Ammon's horn (tissue), 1 donor: ENCODE measurements at places on chromosomes 7 and 10.

DNA sequence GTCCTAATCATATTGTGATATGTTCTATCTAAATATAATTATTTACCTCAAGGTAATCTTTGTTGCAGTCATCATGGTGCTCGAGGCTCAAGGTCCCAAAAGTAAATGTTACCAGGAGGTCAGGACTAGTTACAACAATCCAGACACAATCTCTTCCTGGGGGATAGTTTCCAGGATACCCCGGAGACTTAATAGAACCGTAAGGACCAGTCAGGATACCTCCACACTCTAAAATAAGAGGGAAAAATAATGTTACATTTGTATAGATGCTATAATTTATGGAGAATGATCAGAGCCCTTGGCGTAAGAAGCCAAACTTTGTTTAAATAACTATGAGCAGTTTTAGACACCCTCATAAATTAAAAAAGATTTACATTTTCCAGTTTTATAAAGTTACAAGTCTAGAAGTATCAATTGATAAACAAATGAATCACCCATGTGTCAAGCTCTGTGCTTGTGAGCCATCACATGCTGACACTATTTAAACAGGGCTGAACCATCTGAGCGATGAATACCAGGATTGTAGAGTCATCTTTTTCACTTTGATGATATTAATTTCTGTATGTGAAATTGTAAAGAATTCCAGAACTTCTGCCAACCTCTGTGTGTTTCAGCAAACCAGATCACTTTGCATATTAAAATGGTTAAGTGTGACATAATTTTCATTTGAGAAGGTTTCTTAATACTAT lies 41.3 kb downstream of the CUBN start:
- no peak for DNase-seq

- no peak for DNase-seq
These were observed 11.6 kb downstream of the VENTX start for GRCh38 chr10:133249094-133249780.

DNA sequence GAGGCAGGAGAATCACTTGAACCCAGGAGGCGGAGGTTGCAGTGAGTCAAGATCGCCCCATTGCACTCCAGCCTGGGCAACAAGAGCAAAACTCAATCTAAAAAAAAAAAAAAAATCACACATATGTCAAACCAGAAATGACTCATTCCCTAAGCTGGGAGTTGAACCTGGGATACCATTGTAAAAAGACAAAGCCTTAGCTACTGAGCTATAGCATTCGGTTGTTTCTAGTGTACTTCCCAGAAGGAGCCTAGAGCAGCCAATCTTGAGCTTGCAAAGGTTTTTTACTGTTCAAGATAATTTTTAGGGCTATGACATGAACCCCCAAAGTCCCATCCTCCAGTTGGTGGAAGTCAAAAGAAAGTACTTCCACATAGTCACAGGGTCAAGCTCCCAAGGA lies 87.9 kb downstream of the ZNF467 start:
- no peak for DNase-seq

DNA sequence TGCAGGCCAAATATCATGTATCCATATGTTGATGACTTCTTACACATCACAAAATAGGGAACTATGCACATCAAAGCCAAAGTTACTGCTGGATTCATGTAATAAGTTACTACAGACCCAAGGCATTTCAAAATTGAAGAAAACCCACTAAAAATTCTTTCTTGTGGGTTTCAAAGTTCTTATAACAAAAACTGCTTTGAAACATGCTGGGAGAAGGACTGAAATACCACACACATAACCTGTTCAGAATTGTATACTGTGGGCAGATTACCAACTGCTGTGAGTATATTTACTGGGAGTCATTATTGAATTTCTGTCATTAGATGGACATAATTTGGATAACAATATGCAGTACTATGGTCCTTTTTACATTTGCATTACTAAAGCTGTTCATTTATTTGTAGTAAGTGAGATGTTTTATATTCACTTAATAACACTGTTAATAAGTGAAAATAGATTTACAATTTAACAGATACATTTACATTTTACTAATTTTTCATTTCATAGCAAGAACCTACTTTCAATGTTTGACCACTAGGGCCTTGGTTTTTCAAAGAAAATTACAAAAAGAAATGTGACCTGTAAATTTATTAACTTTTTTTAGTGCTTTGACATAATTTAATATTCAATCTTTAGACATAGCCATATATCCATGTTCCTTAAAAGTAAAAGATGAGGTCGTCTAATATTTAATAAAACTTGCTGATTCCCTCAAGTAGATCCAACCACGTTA lies 132.6 kb downstream of the MAGI2 start:
- DNase-seq = no peak

- DNase-seq = no peak
These were observed 162.2 kb downstream of the SH3PXD2A start for GRCh38 chr10:103692952-103693811.

DNA sequence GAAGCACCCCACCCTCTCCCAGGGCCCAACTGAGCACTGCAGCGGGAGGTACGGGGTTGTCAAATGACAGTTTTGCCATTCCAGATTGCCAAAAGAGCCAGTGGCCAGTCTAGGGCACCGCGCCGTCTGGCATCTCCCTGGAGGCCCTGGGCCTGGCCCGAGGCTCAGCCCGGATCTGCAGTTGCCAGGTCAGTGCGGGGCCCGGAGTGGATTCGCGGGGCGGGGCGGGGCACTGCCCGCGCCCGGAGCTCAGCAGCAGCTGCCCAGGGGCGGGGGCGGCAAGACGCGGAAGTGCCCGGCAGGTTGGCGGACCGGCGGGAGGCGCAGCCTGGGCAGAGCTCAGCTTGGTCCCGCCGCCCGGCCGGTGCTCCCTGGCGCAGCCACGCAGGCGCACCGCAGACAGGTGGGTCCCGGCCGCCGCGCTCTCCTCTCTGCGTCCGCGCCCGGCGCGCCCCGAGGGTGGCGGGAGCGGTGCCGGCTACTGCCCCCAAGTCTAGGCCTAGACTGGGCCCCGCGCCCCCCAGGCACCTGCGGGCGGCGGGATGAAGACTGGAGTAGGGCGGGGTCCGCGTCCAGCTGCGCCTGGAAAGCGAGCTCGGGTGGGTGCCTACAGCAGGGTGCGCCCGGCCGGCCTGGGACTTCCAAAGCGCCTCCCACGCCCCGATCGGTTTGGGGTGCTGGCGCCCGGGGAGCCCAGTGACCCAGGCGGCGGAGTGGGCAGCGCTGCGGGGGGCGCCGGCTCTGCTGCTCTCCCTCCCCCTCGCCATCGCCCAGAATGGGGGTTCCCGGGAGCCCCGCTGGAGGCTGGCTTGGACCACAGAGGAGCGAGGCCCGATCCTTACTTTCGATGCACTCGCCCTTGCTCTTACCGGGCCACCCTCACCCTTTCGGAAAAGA lies at the start of gene IRF5:
Gene IRF5, plus strand, starts transcription at position 281 of the 897 bp plus-strand sequence. CDS start 4,155 bp downstream, outside the sequence.
- DNase-seq = peak; percentile 34

GRCh38 chr10:128263891-128264688 lies 137.9 kb upstream of the MKI67 start:
- peak; percentile 66 for DNase-seq

DNA sequence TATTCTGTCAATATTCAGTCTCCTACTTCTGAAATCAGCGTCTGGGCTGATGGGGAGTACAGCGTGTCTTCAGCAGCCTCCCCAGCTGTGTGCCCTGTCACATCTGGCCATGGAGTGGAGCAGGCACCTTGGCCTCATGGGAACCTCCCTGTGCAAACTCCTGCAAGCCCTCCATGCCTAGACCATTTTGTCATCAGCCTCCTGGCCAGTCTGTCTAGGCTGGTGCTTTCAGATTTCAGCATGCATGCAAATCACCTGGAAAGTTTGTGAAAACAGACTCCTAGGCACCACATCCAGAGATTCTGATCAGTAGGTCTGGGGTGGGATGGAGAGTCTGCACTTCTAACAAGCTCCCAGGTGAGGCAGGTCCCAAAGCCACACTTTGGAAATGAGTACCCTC lies 26.2 kb upstream of the CCSER2 start:
- DNase-seq = no peak

GRCh38 chr10:79380125-79380945 lies 33.1 kb downstream of the PPIF start:
- peak; percentile 43 for DNase-seq

DNA sequence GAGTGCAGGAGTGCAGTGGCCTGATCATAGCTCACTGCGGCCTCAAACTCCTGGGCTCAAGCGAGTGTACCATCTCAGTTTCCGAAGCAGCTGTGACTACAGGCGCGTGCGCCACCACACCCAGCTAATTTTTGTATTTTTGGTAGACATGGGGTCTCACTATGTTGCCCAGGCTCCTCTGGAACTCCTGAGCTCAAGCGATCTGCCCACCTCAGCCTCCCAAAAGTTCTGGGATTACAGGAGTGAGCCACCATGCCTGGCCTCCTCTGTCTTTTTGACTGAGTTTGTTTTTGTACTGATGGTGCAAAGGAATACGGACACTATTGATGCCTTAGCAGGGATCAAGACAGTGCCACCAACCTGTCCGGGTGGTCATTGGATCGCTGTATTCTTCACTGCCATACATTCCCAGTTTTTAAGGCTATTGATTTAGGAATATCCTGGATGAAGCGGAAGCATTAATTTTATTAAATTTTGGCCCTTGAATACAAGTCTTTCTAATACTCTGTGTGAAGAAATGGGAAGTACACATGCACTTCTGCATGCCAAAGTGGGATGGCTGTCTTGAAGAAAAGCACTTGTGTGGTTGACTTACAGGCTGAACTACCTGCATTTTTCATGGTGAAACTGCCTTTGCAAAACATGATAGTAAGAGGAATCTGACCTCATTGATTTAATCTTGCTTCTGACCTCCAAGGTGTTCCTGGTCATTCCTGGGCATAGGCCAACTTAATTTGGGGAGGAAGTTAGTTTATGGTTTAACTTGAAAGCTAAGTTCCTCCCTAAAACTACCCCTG lies 2.1 kb upstream of the CUL2 start:
- DNase-seq = no peak

DNA sequence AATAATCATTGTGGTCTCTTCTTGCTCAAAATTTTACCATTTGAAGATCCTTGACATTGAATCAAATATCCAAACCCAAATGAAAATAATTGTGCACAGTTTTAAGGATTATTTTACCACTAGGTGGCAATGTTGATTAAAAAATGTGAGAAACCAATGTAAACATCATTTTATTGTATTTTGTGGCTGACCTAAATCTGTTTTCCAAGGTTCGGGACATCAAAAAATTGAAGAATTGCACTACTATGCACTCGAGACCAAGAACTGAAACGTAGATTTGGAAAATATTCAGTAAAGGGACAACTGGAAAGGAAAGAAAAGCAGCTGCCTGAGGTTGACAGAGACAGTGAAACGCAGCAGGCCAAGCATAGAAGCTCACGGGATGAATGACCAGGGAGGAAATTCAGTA lies 259.3 kb downstream of the SNX13 start:
- no peak for DNase-seq

- DNase-seq = no peak
These were observed 11.5 kb downstream of the TPK1 start for GRCh38 chr7:144824360-144824759.

GRCh38 chr7:144134116-144134515 lies 11.1 kb downstream of the OR2A14 start:
- no peak for DNase-seq

GRCh38 chr7:115146148-115146547 lies 224.3 kb downstream of the MDFIC start:
- DNase-seq = no peak

DNA sequence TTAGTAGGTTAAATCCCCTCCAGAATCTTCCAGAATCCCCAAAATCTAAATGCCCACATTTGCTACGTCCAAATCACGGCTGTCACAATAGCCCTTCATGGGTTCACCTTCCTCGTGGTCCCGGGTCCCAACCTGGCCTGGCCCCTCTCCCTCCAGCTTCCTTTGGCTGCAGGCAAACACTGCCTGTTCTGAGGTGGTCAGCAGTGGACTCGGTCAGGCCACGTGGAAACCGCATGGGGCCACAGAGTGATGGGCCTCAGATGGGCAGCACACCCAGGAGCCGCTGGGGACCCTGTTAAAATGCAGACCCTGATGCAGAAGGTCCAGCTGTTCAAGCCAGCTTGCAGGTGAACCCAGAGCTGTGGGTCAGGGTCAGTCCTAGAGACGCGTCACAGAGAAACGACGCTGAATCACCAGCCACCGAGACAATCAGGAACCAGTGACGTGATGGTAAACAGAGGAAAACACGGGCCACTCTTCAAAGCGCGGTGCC lies 588.6 kb downstream of the DNAJB6 start:
- DNase-seq = no peak

DNA sequence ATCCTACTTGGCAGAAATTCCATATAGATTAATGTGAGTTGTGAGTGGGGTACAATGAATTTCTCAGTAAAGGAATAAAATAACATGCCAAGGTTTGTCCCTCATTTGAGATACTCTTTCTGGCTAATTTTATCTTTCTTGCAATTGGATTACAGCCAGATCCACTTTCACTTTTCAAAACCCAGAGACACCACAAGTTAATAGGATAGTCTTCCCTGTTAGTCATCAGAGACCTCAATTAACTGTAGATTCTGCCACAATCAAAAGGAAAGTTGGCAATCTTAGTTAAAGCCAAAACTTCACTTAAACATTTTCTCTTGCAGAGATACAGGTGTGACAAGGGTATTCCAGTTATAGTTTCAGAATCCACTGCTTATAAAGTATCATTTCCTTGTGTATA lies 91.4 kb upstream of the PHYHIPL start:
- no peak for DNase-seq

- no peak for DNase-seq
These were observed 24.8 kb upstream of the ZNF735 start for GRCh38 chr7:64182036-64182790.

- DNase-seq = peak; percentile 5
These were observed 509.8 kb downstream of the SUGCT start for GRCh38 chr7:40644454-40645188.

GRCh38 chr10:104230490-104230889 lies 1.7 kb downstream of the CFAP43 start:
- DNase-seq = no peak

DNA sequence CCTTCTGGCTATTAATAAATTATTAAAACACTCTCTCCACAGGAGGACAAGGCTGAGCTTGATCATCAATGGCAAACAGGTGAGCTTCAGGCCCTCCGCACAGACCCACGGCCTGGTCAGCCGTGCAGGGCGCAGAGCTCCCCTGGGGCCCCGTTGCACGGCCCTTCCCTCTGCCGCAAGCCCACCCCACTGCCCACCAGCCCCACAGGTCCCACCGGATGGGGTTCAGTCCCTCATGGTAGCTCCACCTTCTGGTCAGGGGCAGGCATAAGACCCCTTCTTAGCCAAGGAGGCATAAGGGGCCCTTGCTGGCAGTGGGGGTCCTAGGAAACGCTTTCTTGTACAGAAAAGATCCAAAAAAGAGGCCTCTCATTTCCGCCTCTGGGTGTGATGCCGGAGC lies 84.6 kb downstream of the MAD1L1 start:
- no peak for DNase-seq

DNA sequence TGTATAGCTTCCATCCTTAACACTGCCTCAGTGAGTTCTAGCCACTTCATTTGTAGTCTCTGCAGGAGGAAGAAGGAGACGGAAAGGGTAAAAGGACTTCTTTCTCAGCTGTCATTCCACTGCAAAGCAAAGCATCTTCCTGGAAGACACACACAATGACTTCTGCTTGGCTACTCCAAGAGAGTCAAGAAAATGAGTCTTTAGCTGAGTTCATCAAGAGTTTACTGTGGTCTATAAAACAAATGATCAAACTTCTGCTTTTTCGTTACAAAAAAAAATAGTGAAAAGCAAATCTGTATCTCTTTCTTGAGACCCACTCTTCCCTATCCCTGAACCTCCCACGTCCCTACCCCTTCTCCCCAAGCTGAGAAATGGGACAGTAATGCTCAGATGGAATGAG lies 205.0 kb upstream of the AHR start:
- DNase-seq = no peak
